Common myeloid progenitor, CD34-positive (primary cell): ENCODE measurements at places on chromosomes 6 and 20.

DNA sequence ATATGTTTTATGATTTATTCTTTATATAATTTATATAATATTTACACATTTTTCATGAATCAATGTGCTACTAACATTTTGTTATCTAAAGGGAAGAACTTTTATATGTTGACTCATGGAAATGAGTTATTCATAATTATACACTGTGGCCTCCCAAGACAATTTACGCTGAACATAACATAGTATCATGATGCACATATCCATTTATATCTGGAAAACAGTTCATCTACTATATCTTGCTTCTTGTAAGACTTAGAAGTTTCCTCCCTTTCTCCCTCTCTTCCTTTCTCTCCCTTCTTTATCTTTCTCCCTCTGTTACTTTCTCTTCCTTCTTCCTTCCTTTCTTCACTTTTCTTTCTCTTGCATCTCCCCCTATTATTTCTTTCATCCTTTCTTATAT is 1.1 kb upstream of the EYS start:
- no peak for DNase-seq

- DNase-seq: no peak
These were observed 112.0 kb downstream of the DACT2 start for GRCh38 chr6:168207421-168208175.

GRCh38 chr6:135274561-135275293 is 93.6 kb downstream of the MYB start:
- DNase-seq: peak; percentile 47

DNA sequence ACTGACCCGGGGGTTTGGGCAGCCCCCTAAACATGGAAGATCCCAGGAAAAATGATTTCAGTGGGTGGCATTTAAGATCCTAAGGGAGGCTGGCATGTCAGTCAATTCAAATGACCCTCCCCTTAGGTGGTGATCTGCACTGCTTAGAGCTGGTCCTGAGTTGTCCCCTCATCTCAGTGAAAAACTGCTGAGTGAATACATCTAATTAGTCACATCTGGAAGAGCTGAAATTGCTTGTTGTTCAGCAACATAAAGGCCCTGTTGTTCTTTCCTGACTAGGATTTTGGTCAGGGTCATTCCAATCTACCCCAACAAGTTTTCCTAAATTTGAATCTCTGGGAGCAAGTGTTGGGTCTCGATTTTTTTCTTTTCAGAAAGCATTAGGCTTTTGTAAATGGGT is 126.4 kb downstream of the LCA5 start:
- no peak for DNase-seq

DNA sequence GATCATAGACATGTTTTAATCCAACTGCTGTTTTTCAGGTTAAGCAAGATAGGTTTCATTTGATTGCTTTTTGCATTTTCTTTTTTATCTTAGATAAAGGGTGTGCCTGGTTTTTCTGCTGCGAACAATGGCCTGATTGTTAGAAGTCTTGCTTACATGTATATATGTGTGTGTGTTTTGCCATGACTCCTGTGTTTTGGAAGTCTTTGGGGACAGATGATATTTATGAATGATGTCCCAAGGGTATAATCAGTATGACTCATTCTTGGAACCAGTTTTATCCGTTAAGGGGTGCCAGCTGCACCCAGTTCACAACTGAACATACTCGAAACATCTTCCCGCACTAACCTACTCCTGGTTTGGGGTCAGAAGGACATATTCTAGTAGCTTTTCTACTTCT is 230.1 kb upstream of the SUPT3H start:
- DNase-seq: no peak

GRCh38 chr6:6806844-6807518 is 218.5 kb downstream of the LY86 start:
- peak; percentile 61 for DNase-seq

DNA sequence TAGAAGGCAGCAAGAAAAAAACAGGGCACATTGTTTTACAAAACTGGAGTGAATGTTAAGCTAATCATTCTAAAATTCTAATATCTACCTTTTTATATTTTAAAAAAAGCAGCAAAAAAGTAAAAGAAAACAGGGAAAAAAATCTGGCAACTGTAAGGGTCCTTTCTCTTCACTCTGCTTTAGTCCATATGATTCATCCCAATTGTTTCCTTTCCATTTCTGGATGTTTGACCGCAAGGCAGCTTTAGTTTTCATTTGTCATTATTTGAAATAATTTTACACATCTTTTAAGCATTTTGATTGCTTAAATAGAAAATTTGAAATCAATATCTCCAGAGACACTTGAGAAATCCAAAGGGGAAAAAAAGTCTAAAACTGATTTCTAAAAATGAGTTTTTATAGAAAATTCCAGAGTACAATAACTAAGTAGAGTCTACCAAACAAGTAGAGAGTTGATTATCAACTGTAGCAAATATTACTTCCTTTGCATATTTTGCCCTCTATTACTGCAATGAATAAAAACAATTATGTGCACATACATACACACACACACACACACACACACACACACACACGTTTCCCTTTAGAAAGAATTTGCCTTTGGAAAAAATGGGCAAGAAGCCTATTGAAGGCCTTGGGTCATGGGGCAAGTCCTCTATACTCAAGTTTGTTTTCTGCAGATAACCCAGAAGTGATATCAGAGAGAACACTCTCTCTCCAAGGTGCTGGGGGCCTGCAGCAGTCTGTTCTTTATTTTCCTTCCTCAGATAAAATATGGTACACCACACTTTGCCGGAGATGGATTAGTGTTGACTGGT is 259.7 kb downstream of the HACE1 start:
- DNase-seq: no peak

DNA sequence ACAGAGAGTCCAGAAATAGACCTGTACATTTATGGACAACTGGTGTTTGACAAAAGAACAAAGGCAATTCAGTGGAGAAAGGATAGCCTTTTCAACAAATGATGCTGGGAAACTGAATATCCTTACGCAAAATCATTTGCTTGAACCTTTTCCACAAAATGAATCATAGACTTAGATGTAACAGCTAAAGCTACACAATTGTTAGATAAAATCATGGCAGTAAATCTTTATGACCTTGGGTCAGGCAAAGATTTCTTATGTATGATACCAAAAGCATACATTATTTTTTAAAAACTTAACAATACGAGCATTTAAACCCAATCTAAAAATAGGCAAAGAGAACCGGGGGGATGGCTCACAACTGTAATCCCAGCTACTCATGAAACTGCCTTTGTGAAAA is 73.5 kb upstream of the DST start:
- no peak for DNase-seq

DNA sequence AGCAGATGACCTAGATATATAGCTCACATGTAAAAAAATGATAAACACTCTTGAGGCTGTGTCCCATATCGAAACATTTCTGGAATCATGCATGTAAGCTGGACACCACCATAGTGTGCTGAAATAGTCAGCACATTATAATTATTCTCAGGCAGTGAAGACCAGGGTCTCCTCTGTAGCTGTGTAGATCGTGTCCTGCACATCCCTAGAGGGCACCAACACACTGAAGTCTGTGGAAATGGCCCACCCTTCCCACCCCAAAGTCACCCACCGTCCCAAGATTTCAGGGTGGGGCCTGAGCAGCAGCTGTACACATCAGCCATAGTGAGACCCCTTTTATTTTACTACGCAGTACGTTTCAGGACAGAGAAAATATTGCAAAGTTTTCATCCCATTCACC is 21.0 kb upstream of the TMEM30A start:
- DNase-seq: no peak

- no peak for DNase-seq
These were observed 36.8 kb upstream of the FOXC1 start for GRCh38 chr6:1572892-1573291.
